ENCODE measurements at places on chromosomes 1 and 21.

DNA sequence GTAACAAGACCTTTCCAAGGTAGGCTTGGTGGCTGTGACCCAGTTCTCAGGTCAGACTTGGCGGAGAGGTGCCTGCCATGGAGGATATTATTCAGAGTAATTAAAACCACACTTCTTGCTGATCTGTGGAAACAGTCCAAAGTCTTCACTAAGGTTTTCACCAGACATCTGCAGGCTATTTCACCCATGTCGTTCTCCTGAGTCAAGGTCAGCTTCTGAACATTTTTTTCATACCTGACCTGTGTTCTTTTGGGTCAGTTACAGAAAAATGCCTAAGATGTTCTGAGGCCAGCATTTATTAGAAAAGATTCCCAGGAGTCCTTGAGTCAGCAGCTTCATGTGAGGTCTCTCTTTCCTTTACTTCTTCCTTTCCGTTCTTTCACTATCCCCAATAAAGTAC lies 54.9 kb downstream of the RGL1 start:
- DNase-seq: no peak

- no peak for DNase-seq
Measured at GRCh38 chr1:46489638-46490405, at the start of gene DMBX1. Gene DMBX1 (plus strand): TSS chr1:46489836. CDS start chr1:46507011, 17,175 bp downstream.

GRCh38 chr1:101253976-101254674 lies 17.3 kb downstream of the S1PR1 start:
- peak; percentile 86 for DNase-seq

DNA sequence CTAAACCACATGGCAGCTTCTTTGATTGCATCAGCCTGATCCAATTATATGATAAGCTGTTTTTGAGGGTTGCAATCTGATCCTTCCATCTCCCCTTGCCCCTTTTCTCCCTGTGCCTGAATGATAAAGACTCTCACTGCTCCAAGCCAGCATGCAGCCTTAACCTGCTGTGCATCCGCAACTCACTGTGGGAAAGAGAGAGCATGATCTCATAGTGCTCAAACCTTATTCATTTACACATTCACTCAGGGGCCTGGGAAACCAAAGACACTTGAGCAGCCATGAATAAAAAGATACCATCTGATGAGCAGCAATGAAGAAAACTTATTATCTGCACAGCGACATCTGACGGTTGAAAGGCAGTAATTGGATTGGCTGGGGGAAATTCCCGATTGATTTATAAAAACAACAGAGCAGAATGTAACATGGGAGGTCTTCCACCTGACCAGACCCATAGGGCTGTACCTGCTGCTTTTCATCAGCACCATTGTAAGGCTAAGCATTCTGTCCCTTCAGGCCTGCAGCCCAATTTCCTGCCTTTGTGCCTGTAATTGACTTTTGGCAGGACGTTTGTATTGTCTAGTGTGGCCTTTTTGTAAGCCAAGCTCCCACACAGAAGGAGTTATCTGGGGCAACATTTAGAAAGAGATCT lies 62.5 kb downstream of the KIAA0040 start:
- DNase-seq: no peak

DNA sequence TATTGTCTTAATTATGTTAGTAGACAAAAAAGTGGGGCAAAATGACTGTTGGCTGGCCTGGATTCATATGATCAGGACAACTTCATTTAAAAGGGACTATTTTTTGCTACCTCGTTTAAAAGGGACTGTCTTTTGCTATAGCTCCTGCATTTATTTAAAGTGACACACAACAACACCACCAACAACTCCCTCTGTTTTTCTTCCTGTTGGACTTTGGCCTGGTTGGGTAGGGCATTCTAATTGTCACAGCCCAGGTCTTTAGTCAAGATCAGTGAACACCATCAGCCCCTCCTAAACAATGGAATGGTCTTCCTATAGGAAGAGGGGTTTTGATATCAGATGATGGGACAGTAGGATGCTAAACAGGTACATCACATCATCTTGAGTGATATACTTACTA lies 241.8 kb downstream of the GPR52 start:
- no peak for DNase-seq

DNA sequence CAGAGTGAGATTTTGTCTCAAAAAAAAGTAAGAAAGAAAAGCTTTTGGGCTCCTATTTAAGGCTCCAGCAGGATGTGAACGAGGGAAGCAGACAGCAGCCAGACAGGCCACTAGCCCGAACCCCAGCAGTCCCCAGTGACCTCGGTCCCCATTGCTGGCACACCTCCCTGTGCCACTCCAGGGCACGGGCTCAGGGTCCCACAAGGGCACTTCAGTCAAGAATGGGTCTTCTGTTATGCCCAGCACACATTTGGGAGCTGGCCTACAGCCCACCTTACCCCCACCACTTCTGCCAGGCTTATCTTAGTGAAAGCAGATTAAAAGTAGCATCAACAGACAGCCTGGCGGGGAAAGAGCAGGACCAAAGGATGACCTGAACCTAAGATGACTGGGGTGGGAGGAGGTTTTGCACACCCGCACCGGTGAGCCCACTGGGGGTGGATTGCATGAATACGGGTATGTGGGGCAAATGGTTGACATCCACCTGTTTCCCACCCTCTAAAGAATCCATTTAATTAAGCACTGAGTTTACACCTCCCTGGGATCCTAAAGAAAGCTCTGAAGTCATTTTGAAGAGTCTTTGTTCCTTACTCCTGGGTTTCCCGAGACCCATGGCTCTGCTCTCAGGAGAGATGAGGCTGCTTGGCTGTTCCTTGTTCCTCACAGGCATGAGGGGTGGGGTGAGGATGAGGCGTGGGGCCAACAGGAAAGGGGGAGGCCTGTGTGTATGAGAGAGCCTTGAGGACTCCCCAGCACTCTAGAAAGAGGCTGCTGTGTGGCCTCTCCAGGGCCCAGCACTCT lies 4.7 kb downstream of the CHI3L1 start:
- DNase-seq: no peak

DNA sequence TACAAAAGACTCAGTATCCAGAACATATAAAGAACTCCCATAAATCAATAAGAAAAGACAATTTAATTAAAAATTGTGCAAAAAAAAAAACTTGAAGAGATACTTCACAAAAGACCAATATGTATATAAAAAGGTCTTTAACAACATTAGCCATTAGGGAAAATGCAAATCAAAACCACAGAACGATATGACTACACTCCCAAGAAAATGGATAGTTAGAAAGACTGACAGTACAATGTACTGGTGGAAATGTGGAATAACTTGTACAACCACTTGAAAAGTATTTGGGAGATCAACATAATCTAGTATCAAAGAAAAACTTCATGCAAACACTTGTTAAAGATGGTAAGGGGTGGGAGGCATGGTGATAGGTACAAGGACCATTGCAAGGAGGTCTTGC lies 3.9 kb upstream of the CLCA1 start:
- no peak for DNase-seq

- no peak for DNase-seq
Measured at GRCh38 chr1:30381671-30382365, 341.6 kb downstream of the MATN1 start.

GRCh38 chr1:109806733-109807400 lies 43.1 kb upstream of the EPS8L3 start:
- no peak for DNase-seq

- no peak for DNase-seq
Measured at GRCh38 chr1:98130408-98130807, 209.6 kb upstream of the DPYD start.

GRCh38 chr1:66309006-66309741 lies 224.8 kb upstream of the SGIP1 start:
- DNase-seq: no peak

GRCh38 chr21:45959779-45960390 lies 21.7 kb upstream of the COL6A1 start:
- no peak for DNase-seq

DNA sequence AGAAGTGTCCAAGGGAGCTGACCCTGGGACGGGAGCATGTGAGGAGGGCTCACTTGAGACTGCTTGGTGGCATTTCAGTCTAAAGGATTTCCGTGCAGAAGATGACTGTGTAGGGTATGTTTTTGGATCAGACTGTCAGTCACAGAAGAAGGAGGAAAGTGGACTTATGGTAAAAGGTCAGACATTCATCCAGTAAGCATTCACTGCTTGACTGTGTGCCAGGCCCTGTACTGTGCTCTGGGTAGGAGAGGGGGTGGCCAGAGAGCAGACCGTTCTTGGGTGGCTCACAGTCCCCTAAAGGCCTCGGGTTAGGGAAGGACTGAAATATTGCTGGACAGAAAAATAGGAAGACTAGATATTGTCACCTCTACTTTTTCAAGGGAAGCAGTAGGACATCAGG lies 2.1 kb upstream of the SERINC2 start:
- DNase-seq: no peak

- no peak for DNase-seq
Measured at GRCh38 chr1:25433389-25434186, 2.9 kb downstream of the MACO1 start.

- DNase-seq: peak; percentile 50
Measured at GRCh38 chr1:246724731-246725095, 504 bp downstream of the SCCPDH start.

DNA sequence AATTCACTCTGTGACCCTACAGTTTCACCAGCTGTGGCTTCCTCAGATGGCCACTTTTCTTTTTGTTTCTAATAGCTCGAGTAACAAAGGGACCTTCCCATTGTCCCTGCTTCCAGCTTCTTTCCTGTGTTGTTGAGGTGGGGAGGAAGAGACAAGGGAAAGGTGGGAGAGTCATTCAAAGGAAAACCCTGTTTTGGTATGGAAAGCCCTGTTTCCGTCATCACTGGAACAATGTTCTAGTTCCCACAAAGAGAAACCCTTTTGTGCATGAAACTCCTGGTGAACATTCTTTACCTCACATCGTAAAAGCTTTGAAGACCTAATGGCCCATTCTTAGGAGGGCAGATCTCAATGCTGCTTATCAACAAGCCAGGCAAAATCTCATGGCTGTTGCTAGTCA lies 62.2 kb downstream of the ABCA4 start:
- no peak for DNase-seq

DNA sequence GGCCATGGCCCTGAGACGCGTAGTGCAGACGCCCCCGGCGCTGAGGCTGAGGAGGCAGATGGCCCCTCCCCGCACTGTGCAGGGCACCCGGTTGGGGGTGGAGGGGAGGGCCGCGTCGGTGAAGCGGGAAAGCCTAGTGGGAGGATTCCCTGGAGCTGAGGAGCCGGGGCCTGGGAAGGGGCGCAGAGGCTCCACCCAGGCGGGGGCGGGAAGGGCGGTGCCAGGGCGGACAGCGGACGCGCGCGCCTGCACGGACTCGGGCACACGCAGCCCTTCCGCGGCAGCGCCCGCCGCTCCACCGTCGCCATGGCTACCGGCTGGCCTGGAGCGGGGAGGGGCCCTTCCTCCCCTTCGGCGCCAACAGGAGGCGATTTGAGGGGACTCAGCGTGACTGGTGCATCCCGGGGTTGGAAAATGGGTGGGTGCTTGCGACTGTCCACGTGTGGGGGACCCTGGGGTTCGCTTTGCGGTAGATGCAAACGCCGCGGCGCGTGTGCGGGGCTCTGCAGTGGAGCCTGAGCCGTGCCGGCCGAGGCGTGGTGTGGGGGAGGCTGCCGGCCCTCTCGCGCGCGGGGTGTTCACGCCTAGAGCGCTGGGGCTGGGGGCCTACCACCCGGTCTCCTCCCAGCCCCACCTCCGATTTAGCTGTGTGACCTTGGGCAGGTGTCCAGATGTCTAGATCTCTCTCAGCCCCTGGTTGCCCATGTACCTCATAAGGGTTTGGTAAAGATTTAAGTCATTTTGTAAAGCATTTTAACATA lies 35.1 kb downstream of the PTPRF start:
- DNase-seq: no peak

GRCh38 chr1:111442457-111442856 lies 6.6 kb downstream of the WDR77 start:
- no peak for DNase-seq

GRCh38 chr1:226135059-226135651 lies 51.4 kb downstream of the ACBD3 start:
- DNase-seq: no peak

GRCh38 chr1:202697038-202697437 lies 13.2 kb downstream of the SYT2 start:
- no peak for DNase-seq

DNA sequence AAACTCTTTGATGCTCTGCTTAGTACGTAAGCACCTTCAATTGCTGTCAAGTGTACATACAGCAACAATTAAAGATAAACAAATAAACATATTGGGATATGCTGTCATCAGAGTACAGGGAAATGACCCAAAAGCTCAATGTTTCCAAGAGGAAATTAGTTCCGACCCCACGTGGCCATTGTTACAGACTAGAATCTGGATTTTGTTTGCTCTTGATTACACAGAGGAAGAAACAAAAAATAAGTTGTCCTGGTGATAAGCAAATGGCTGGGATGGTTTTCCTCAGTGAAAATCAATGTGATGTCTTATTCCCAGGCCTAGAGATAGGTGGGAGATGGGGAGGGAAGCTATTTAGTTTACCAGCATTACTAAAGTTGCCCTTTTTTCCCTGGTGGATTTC lies 113.0 kb upstream of the UBE2U start:
- no peak for DNase-seq

- DNase-seq: no peak
Measured at GRCh38 chr1:176098560-176098959, 108.5 kb downstream of the COP1 start.

- no peak for DNase-seq
Measured at GRCh38 chr1:117512728-117513321, 93.0 kb upstream of the TENT5C start.

GRCh38 chr1:156498432-156499193 lies 2.0 kb downstream of the MEF2D start:
- peak; percentile 37 for DNase-seq

- no peak for DNase-seq
Measured at GRCh38 chr1:75736016-75736415, 11.5 kb downstream of the ACADM start.

- no peak for DNase-seq
Measured at GRCh38 chr21:42973309-42973990, 912 bp upstream of the PKNOX1 start.

GRCh38 chr1:42734201-42735035 lies 5.6 kb downstream of the CLDN19 start:
- no peak for DNase-seq

DNA sequence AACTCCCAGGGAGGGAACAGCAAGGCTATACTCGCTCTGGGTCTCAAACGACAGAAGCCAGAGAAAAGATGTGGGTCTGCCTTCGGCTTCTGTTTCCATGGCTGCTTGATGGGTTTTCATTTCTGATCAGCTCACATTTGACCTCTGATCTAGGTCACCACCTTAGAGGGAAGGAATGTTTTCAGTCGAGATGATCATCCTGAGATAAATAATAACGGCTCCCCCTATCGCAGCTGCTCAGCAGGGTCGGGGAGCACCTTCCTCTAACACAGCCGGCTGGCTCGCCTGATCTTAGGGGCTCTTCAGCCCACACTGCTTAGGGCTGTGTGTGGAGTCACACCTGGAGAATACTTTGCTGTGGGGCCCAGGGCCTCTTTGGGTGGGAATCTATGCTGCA lies 53.1 kb upstream of the ZNF648 start:
- no peak for DNase-seq

DNA sequence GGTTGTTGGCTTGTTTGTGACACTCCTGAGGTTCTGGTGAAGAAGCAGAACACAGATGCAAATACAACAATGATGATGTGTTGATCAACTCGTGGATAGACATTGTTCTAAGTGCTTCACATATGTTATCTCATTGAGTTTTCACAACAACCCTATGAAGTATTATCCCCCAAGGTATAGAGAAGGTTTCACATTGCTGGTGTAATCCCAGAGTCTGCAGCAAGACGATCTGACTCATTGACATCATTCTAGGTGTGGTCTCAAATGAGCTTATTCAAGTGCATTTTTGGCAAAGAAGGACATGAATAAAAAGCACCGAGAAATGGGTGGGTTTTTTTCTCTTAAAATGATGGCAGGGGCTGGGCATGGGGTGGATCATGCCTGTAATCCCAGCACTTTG lies 64.1 kb upstream of the SCAF4 start:
- no peak for DNase-seq

All from RCC 7860 (cell line).